ENCODE measurements at places on chromosomes 7 and 10. TPM values are rescaled to one million over a fixed set of nuclear protein-coding genes. Genes with fewer than 3 reads are reported as not detected.

GRCh38 chr10:117441812-117442443 lies 66.7 kb upstream of the PDZD8 start:
- no peaks in the 10 kb centered on the region for H3K36me3 ChIP-seq
- no peak overlapping the region for H3K27ac ChIP-seq
- H3K27me3 ChIP-seq, result no peaks in the 10 kb centered on the region
- no peak for DNase-seq
- no peaks in the 10 kb centered on the region for H3K4me1 ChIP-seq

DNA sequence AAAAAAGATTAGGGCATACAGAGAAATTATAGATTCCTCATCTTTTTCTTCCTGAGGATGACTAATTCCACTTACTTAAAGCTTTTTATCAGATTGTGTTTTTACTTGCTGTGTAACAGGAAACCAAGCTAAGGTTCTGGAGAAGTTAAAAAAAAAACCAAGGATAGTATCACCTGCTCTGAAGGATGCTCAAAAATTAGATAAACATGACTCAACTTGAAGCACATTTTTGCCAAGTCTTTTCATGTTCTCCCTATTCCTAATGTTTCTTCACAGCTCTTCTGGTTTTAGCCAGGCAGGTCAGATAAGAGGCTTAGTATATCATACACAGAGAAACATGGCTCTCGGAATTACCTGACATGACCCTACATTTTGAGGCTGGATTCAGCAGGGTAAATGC lies 90.3 kb downstream of the CPEB3 start:
- no peak overlapping the region for H3K4me3 ChIP-seq
- no peaks in the 10 kb centered on the region for H3K36me3 ChIP-seq
- no peaks in the 10 kb centered on the region for H3K27me3 ChIP-seq
- DNase-seq, result peak; percentile 36
- H3K4me1 ChIP-seq, result no peaks in the 10 kb centered on the region

IFIT1 gene
- 7.5 TPM for total RNA-seq

DNA sequence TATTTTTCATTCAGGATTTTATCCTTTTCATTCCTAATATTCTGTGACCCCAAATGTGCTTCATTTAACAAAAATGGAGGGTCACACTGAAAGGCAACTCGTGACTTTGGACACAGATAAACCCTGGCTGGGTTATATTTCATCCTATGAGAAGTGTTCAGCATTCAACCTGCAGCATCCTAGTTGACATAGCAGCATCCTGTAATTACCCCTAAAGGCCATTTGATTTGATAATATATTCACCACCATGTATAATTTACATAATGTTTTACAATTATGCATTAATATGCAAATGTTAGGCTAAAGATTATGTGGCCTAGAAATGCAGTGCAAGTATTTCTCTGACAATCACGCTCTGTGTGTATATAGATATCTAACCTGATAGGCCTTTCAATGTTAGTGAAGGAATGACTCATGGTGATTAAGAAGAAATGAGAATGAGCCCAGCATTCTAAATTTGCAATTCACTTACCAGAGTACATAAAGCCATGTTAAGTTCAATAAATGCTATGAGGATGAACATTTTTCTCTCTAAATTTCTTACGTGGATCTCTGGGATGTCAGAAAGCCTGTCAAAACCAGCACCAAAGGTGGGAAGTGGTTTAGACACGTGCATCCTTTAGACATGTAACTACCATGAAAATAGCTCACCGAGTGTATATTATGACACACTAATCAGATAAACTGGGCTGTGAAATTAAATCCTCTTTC lies 337.7 kb upstream of the AOAH start:
- H3K27ac ChIP-seq, result no peak overlapping the region
- H3K4me1 ChIP-seq, result no peaks in the 10 kb centered on the region
- H3K36me3 ChIP-seq, result no peaks in the 10 kb centered on the region
- no peak overlapping the region for H3K4me3 ChIP-seq
- H3K27me3 ChIP-seq, result no peaks in the 10 kb centered on the region

- no peaks in the 10 kb centered on the region for H3K27me3 ChIP-seq
- H3K4me3 ChIP-seq, result peak overlapping the region; percentile 33
- no peaks in the 10 kb centered on the region for H3K36me3 ChIP-seq
- H3K27ac ChIP-seq, result no peak overlapping the region
- no peak for DNase-seq
Measured at GRCh38 chr7:100538348-100538653, 702 bp upstream of the AGFG2 start.

PLOD3 gene
- 21.7 TPM for total RNA-seq

- H3K4me1 ChIP-seq, result no peaks in the 10 kb centered on the region
- H3K27ac ChIP-seq, result no peak overlapping the region
- DNase-seq, result no peak
- H3K36me3 ChIP-seq, result no peaks in the 10 kb centered on the region
- peaks cover 78% of the 10 kb centered on the region for H3K27me3 ChIP-seq
Measured at GRCh38 chr10:124447751-124448466, 1.9 kb downstream of the NKX1-2 start.

CDK14 gene
- 28.1 TPM for total RNA-seq

DNA sequence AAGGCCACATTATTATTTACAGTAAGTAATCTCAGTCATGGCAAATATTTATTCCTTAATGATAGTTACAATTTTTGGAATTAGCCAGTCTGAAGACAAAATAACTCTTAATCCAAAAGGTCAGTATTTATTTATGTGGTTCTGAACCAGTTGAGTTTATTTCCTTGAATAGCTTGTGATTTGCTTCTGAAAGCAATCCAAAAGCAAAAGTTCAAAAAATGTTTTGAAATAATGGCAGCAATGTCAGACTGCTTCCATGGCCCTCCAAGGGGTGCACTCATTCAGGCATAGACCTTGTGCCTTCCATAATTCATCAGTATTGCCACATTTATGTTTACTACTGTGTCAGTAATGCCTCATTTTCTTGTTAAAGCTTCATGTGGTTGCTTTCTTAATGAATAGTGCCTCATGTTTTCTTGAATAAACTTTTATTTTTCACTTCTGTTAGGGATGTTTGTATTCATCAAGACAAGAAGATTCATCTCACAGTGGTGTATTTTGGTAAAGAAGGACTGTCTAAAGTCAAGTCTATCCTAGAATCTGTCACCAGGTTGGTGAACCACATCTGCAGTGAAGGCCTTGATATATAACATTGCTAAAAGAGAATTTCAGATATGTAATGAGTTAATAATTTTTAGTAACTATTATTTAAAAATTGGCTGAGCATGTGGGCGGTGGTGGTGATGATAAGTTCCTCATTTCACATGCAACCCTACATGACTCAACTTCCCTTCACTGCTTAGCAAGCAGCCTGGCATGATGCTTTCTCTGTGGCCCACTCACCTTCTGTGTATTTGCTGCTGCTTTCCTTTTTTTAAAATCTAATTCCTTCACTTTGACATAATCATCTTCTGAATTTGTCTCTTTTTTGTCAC lies 22.0 kb downstream of the CSGALNACT2 start:
- H3K36me3 ChIP-seq, result peaks cover 18% of the 10 kb centered on the region
- peak overlapping the region; percentile 56 for H3K27ac ChIP-seq
- DNase-seq, result peak; percentile 90
- no peak overlapping the region for H3K4me3 ChIP-seq
- no peaks in the 10 kb centered on the region for H3K27me3 ChIP-seq
- H3K4me1 ChIP-seq, result peaks cover 12% of the 10 kb centered on the region

DNA sequence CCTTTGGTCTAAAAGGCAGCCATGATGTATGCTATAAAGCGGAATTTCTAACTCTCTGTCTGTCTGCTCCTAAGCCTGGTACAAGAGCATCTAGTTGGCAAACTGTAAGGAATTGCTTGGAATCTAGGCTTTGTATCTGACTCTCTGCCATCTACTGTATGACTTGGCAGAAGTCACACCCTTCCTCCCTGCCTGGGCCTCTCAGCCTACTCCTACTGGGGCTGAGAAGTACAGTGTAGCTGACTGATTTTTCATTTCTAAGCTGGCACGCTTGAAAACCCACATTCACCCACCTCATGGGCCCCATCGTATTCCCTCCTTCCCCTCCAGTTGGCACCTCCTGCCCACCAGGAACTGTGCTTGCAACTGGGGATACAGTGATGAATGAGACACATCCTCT lies 435.2 kb downstream of the PLXNA4 start:
- H3K4me1 ChIP-seq, result no peaks in the 10 kb centered on the region
- H3K27ac ChIP-seq, result no peak overlapping the region

GRCh38 chr7:69748530-69748929 lies 150.3 kb downstream of the AUTS2 start:
- H3K4me3 ChIP-seq, result no peak overlapping the region
- H3K27me3 ChIP-seq, result no peaks in the 10 kb centered on the region
- H3K36me3 ChIP-seq, result no peaks in the 10 kb centered on the region
- no peak overlapping the region for H3K27ac ChIP-seq

GRCh38 chr10:13787015-13787421 lies 200.3 kb downstream of the PRPF18 start:
- no peaks in the 10 kb centered on the region for H3K27me3 ChIP-seq
- DNase-seq, result peak; percentile 37
- H3K4me1 ChIP-seq, result peaks cover 21% of the 10 kb centered on the region
- H3K36me3 ChIP-seq, result peaks cover 9% of the 10 kb centered on the region

SPACDR gene
- total RNA-seq, result 1.1 TPM

- 0 out of 2 replicates have a peak, but pooled peaks cover 3% of the 10 kb centered on the region for H3K27me3 ChIP-seq
- H3K4me3 ChIP-seq, result no peak overlapping the region
- no peaks in the 10 kb centered on the region for H3K4me1 ChIP-seq
- H3K36me3 ChIP-seq, result no peaks in the 10 kb centered on the region
- no peak for DNase-seq
Measured at GRCh38 chr7:96737545-96738050, 28.0 kb upstream of the SEM1 start.

SPDYE5 gene
- not detected for total RNA-seq

DKK1 gene
- total RNA-seq, result 74.7 TPM

DNA2 gene
- 10.0 TPM for total RNA-seq

ELAPOR2 gene
- total RNA-seq, result 1.3 TPM

SFR1 gene
- total RNA-seq, result 1.6 TPM

DNA sequence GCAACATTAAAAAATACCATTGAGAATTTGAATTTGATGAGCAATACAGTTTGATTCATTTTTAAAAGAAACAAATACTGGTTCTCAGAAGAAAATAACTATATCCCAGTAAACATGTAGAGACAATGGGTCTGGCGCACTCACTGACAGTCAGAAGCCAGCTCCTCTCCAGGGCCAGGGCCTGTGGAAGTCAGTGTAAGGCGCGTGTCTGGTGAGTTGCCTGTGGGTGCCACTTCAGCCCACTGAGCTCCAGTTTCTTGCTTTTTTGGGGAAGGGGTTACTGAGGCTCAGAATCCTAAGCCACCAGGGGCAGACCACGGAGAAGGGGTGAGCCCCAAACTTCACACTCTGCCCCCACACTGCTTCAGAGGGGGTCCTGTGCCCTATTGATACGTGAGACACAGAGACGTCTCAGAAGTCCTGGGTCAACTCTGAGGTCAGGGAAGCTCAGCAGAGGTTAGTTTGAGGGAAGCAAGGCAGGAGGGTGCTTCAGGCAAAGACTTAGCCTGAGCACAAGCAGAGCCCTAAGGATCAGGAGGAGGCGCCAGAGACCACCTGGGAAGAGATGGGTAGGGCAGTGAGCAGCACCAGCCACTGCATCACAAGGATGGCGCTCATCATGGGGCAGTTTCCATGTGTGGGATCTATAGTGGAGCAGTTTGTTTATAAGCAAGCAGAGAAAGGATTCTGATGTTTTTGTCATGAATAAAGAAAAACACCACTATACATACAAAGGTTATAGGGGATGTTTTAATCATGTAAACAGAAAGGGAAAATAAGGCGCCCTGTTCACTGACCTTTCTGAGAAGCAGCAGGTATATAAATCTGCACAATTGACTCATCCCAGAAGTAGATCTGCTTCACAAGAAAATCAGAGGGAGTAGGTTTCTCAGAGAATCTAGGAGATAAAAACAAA lies 95.7 kb downstream of the PKD1L1 start:
- H3K27me3 ChIP-seq, result peaks cover 6% of the 10 kb centered on the region
- H3K4me1 ChIP-seq, result no peaks in the 10 kb centered on the region
- no peak overlapping the region for H3K4me3 ChIP-seq

GRCh38 chr7:134197345-134197744 lies 70.2 kb downstream of the LRGUK start:
- no peak for DNase-seq
- H3K36me3 ChIP-seq, result no peaks in the 10 kb centered on the region
- no peaks in the 10 kb centered on the region for H3K27me3 ChIP-seq
- H3K4me1 ChIP-seq, result no peaks in the 10 kb centered on the region

HDAC9 gene
- total RNA-seq, result 24.2 TPM

- no peak for DNase-seq
- H3K27me3 ChIP-seq, result no peaks in the 10 kb centered on the region
- H3K4me1 ChIP-seq, result no peaks in the 10 kb centered on the region
- H3K4me3 ChIP-seq, result no peak overlapping the region
- H3K27ac ChIP-seq, result no peak overlapping the region
Measured at GRCh38 chr10:70866424-70866823, 21.9 kb downstream of the PCBD1 start.

CYP26C1 gene
- total RNA-seq, result under 0.01 TPM

HTR5A gene
- total RNA-seq, result not detected

ST8SIA6 gene
- 0.18 TPM for total RNA-seq

DNA sequence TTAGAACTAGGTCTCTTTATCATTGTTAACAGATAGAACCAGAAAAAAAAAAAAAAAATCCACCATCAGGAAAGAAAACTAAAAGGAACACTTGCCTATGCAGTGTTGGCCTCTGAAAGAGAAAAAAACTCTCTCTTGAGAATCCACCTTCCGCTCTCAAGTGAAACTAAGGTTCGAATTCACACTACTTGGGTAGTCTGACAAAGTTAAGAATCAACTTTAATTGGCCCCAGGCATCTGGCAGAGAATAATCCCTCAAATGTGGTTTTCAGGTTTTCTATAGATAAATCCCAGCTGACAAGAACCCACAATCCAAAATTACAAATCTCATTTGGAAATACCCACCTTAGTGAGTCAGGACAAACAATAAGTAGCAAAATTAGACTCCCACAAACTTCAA lies 199.7 kb upstream of the LRRN3 start:
- no peaks in the 10 kb centered on the region for H3K27me3 ChIP-seq
- H3K36me3 ChIP-seq, result no peaks in the 10 kb centered on the region
- H3K4me3 ChIP-seq, result no peak overlapping the region

SPDYE2B gene
- not detected for total RNA-seq

- no peak overlapping the region for H3K4me3 ChIP-seq
- DNase-seq, result no peak
- H3K27me3 ChIP-seq, result no peaks in the 10 kb centered on the region
- peaks cover 34% of the 10 kb centered on the region for H3K4me1 ChIP-seq
- H3K27ac ChIP-seq, result peak overlapping the region; percentile 86
- H3K36me3 ChIP-seq, result peaks cover 14% of the 10 kb centered on the region
Measured at GRCh38 chr7:134919240-134919641, 67.1 kb upstream of the AGBL3 start.
